ENCODE measurements at places on chromosomes 3 and 15.

DNA sequence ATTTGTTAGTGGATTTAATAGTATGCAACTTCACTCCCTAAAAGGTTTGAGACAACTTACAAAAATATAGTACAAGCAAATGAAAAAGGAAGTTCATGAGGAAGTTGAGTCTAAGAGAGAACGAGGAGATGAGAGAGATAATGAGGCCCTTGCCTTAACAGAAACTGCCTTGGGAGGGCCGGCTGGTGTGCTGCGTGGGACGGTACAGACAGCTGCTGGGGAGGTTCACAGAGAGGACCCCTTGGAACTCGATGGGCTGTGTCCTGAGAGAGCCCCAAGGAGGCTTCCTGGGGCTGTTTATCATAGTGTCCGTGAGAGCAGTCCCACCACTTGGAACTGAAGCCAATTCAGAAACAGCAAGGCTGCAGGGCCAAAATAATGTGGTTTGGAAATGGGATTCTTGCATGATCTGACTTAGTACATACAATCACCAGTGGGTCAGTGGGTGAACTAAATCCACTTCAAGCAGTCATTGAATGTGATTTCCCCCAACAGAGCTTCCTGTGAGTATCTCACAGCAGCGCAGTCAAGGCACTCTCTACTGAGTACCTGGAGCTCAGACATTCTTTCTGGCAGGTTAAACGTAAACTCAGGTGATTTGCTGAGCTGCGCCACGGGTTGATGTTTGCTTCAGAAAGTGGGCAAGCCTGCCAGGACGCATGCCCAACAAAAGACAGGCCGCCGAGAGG is 90.8 kb downstream of the CRTC3 start:
- no peak for DNase-seq

DNA sequence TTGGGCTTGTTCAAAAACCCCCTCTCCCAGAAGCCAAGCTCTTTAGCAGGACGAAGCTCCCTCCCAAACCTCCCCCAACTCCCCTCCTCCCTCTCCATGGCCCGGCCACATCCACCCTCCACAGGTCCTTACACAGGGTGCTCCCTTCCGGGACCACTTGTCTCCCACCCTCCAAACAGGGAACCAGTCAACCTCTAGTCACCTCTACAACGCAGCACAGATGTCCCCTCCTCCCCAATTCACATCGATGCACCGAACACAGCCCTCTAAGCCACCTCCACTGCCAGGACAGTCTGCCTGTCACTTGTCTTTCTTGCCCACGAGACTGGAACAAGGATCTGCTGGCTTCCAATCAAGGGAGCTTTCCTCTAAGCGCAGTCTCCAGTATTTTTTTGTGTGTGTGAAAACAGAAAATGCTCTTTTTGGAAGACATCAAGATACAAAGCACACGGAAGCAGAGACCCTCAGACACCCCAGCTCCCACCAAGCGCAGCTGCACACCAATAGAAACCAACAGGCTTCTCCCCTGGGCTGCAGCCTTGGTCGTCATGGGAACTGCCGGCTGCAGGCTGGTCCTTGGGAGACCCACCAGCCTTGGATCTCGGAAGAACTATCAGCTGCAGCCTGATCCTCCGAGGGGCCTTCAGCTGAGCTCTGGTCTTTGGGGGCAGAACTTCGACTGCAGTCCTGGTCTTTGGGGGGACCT is 26.5 kb downstream of the IQSEC1 start:
- no peak for DNase-seq

- DNase-seq, result no peak
Measured at GRCh38 chr3:119417771-119418512, 45.5 kb downstream of the TMEM39A start.

- peak; percentile 80 for DNase-seq
Measured at GRCh38 chr15:90902840-90903732, at the start of gene MAN2A2. TSS of gene MAN2A2 (plus strand) at chr15:90903302. CDS start at chr15:90904208, 906 bp downstream.

DNA sequence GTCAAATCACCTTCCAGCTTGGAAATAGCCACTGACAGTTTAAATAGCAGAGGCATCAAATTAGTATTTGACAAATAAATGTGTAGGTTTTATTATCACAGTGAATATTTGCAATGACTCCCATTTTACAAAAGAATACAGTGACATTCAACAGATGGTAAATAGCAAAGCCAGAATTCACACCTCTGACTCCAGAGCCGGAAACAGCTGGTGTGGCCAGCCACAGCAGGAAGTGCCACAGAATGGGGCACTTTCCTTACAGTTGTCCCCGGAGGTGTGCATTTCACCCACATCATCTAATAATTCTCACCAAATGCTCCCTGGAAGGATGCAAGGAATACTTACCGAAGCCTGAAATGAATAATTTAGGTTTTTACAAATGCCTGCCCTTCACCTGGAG is 295.7 kb upstream of the WNT5A start:
- no peak for DNase-seq

- no peak for DNase-seq
Measured at GRCh38 chr3:14330508-14330907, 71.9 kb upstream of the SLC6A6 start.

- DNase-seq, result no peak
Measured at GRCh38 chr3:10426346-10427220, 78.8 kb downstream of the ATP2B2 start.
